Activated T-helper 17 cell treated with anti-CD3 and anti-CD28 coated beads, Interleukin-2, amount 50 U/mL, for 72 hours (primary cell): ENCODE measurements at places on chromosomes 2 and 18. TPM values are rescaled to one million over a fixed set of nuclear protein-coding genes. Genes with fewer than 3 reads are reported as not detected.
A peak's percentile ranks its signal among the peaks of the same experiment; 100 is the strongest.

DNA sequence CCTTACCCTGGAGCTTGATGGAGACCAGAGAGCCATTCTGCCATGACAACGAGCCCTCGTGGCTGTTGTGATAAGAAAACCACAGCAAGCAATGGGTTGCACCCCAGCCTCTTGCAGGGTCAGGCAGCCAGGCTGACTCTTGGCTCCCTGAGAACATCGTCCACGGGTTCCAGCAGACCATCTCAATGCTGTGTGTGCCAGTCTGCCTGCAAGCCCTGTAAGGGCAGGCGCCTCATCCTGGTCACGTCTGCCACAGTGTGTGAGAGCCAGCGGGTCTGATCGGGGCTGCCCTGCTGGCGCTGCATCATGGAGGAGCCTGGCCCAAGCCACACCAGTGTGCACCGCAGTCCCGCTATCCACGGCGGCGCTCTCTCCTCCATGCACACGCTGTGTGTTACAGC, 71.0 kb upstream of the MGAT4A start:
- ATAC-seq = no peak

Gene CYP27A1
- 0.66 TPM for total RNA-seq

Gene ALPG
- total RNA-seq = not detected

Gene NAT8
- total RNA-seq = not detected

Gene LGALSL
- total RNA-seq = 1.4 TPM

DNA sequence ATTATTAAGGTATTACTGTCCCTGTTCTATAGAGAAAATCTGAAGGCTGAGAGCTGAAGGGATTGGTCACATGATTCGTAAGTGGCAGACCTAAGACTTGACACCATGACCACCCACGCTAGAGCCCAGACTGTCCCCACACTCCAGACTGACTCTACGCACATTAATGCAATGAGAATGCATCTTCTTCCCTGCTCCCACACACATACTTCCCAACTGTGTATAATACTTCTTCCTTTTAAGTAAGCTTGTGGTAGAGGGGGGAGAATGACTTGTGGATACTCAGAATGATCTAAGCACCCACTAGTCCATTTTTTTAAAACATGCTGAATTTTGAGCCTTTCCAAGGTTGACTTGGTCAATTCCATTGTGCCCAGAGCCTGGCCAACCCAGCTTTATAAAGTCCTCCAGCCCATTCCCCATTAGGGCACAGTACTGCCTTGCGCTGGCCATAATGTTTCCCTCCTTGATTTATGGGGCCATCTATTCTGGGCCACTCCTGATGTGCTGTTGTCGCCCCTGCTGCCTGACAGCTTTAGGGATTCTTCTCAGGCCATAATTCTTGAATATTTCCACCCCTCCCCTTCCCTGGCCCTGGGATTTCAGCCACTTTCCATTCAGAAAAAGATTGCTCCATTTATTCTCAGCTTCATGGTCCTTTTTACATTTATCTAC, 28.7 kb downstream of the ALK start:
- no peak for ATAC-seq

DNA sequence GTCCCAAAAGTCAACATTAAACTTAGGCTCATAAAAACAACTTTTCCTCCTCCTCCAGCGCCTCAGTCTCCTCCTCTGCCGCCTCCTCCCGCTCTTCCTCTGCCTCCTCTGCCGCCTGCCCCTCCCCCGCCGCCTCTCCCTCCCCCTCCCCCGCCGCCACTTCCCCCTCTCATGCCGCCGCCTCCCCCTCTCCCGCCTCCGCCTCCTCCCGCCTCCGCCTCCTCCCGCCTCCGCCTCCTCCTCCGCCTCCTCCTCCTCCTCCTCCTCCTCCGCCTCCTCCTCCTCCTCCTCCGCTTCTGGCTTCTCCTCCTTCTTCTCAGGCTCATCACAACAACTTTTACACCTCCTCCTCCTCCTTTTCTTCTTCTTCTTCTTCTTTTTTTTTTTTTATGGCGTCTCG, 599.9 kb downstream of the TMEM182 start:
- ATAC-seq = no peak

GRCh38 chr2:142112757-142113221, 18.0 kb downstream of the LRP1B start:
- no peak for ATAC-seq

DNA sequence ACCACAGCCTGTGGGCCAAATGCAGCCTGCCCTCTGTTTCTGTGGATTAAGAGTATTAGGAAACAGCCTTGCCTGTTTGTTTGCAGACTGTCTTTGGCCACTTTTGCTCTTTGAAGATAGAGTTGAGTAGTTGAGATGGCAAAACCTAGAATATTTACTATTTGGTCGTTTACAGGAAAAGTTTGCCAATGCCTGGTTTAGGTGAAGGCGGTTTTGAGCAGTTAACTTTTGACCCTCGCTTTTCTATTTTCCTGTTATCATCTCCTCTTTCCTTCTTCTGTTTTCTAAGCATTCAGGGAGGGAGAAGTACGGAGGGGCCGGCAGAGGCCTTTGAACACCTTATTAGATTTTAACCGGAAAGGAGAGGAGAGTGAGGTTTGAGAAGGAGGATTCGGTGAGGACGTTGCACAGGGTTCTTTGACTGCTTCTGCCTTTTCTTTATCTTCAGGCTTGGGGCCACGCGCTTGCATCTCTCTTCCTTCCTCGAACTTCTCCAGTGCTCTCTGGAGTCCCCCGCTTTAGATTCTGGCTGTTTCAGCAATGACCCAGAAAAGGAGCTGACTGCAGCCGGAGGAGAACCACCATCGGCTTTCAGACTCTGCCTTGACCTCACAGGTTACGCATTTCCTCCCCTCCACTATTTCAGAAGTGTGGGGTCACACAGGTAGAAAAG, 39.2 kb downstream of the IL1R2 start:
- ATAC-seq = no peak

- ATAC-seq = no peak
Measured at GRCh38 chr18:62285281-62285680, 39.8 kb upstream of the TNFRSF11A start.

- no peak for ATAC-seq
Measured at GRCh38 chr2:202096736-202097135, 23.7 kb downstream of the KIAA2012 start.

GRCh38 chr18:76667603-76668002, 154.8 kb upstream of the ZNF236 start:
- ATAC-seq = no peak

GRCh38 chr2:162824304-162824703, 14.3 kb downstream of the KCNH7 start:
- ATAC-seq = no peak

GRCh38 chr2:158953454-158953853, 15.0 kb upstream of the TANC1 start:
- no peak for ATAC-seq

DNA sequence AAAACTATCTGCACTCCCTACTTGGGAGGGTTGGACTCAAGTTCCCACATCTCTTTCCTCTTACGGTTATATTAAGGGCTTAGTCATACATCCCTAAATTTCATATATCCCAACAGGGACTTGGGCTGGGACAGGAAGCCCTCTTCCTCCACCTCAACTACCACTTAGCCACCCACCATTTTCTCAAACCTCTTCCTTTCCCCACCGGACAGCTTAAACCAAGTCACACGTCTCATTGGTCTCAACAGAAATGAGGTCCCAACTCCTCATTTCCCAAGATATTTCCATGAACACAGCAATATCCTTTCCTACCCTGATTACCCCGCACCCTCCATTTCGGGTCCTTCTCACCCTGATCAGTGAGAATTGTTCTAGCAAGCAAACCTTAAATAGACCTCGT, 736 bp downstream of the ZSCAN30 start:
- ATAC-seq = no peak

DNA sequence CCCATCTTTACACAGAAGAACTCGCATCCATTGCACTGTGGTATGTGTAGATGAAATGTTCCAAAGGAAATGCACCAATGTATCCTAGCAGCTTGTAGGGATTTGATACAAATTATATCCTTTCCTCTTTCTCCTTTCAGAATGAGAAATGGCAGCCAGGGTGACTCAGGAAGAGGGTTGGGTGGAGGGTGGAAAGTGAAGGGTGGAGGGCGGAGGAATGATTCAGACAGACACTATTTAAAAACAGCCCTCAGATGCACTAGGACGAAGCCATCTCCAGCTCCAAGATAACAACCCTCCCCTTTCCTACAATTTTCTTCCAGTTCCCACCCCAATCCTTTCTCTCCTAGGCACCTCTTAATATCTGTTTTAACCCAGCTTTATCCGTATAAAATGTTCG, 96.2 kb upstream of the STK39 start:
- no peak for ATAC-seq

GRCh38 chr2:186590350-186590758, 498 bp downstream of the ITGAV start:
- no peak for ATAC-seq

DNA sequence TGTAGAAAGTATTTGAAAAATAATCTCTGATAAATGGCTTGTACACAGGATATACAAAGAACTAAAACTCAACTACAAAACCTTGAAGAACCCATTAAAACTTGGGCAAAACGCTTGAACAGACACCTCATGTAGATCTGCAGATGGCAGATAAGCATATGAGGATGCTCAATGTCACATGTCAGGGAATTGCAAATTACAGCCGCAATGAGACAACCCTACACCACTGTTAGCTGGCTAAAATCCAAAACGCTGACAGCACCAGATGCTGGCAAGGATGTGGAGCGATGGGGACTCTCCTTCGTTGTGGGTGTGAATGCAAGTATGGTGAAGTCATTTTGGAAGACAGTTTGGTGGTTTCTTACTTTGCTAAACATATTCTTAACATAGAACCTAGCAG, 53.7 kb downstream of the SNTG2 start:
- peak; percentile 59 for ATAC-seq

GRCh38 chr18:8314124-8314523, 295.1 kb upstream of the RAB12 start:
- no peak for ATAC-seq

Gene PIK3C3
- total RNA-seq = 53.7 TPM

DNA sequence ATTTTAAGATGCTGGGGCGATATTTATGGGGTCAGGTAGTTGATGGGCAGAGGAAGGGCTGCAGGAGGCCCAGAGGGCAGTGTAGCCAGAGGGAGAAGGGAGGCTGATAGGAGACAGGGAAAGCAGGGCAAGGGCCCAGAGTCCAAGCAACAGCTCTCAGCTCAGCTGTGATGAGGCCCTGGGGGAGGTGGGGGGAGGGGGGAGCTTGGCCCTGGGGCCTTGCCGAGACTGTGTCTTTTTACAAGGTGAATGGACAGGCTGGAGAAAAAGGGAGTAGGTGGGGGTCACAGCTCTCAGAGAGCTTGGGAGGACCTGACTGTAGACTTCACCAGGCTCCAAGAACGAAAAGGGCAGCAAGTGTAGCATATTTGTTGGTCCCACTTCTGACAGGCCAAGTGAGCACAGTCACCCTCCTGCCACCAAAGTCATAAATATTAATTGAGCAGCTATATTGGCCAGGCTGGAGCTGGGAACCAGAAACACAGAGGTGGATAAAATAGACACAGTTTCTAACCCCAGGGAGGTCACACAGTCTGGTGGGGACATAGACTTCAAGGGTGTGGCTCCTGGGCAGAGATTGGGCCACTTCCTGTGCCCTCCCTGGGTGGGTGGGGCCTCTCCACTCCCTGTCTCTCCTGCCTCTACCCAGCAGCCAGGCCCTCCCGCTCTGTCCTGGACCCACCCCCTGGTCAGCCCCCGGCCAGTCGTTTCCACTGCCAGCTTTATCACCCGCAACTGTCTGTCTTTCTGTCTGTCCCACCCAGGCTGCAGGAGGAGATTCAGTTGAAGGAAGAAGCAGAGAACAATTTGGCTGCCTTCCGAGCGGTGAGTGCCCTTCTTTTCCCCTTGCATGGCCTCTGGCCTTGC, 1.4 kb downstream of the DES start:
- ATAC-seq = no peak

- no peak for ATAC-seq
Measured at GRCh38 chr18:3626929-3627458, 177.0 kb downstream of the TGIF1 start.

GRCh38 chr18:50203801-50204604, 9.1 kb upstream of the MYO5B start:
- no peak for ATAC-seq

Gene MARS2
- total RNA-seq = 20.6 TPM

- ATAC-seq = no peak
Measured at GRCh38 chr2:154960802-154961583, 262.5 kb downstream of the KCNJ3 start.

DNA sequence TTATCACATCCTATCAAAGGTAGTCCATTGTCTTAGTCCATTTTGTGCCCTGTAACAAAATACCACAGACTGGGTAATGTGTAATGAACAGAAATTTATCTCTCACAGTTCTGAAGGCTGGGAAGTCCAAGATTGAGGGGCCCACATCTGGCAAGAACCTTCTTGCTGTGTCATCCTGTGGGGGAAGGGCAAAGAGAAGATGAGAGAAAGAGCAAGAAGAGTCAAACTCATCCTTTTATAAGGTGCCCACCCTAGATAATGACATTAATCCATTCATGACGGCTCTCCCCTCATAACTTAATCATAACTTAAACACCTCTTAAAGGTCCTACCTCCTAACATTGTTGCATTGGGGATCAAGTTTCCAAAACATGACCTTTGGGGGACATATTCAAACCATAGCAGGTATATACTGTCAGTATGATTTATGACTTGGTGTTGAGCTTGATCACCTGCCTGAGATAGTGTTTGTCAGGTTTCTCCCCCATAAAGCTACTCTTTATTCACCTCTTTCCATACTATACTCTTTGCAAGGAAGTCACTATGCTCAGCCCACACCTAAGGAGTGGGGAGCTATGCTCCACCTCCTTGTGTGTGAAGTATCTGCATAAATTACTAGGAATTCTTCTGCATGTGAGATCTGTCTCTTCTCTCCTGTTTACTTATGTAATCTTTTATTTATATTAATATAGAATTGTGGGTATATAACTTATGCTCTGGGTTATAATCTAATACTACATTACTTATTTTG, 5.2 kb upstream of the MAP3K2 start:
- ATAC-seq = no peak

Gene RAB6C
- total RNA-seq = not detected
